Activated CD4-positive, alpha-beta memory T cell treated with anti-CD3 and anti-CD28 coated beads, Interleukin-2, amount 10 ng/mL, durations not matched to agents 7 days and 5 days (primary cell): ENCODE measurements at places on chromosomes 3 and 15.
A peak's percentile ranks its signal among the peaks of the same experiment; 100 is the strongest.

- DNase-seq, result no peak
Measured at GRCh38 chr3:125624341-125624740, 29.0 kb upstream of the OSBPL11 start.

DNA sequence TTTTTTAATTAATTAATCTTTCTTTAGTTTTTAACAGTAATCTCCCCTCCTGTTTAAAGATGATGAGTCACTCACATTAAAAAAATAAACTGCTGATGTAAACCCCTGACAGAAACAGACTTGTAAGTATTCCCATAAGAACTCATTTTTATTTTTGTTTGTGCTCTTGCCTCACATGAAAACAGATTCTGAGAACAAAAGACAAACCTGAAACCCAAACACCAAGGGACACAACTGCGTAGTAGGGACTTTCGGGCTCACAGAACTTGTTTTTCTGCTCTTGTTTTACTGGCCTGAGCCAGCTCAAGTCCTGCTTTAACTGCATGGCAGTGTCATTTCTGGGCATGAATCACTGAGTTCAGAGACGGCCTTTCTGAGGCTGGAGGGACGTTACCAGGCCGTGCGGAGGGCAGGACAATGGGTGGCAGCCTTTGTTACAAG lies 600.8 kb downstream of the FOXP1 start:
- peak; percentile 20 for DNase-seq

DNA sequence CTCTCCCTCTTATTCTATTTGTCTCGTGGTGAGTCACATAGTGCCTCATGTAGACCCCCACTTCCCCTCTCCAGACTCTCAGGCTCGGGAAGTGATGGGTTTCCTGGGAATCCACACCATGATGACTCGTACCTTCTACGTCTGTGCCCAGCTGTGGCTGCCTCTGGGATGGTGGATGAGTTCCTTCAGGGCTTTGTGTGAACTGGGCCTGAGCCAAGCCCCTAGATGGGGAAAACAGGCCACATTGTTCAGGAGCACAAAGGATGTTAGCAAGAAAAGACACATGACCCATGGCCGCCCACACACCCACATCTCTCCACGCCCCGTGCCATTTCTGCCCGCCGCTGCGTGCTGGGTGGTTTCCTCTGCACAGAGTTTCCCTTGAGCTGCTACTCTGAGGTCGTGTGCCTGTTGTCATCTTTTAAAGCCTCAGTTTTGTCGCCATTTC lies 10.5 kb downstream of the ISG20 start:
- peak; percentile 75 for DNase-seq

DNA sequence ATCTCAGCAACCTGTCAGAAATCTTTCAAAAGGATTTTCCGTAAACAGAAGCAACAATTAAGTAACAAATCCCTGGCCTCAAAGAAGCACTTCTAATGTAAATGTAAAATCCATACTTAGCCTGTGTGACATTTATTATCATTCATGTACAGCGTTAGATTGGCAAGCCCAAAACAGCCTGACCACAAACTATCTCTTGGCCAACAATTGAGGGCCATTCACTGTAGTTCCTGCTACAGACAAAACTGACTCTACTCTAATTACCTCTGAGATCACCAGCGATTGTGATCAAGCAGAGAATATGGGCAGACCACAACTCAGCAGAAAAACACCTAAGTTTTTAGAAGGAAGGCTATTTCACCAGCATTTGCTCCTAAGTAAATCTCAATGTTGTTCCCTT lies 9.2 kb downstream of the SHQ1 start:
- no peak for DNase-seq

GRCh38 chr3:45573591-45573990 lies 21.0 kb upstream of the LIMD1 start:
- no peak for DNase-seq

DNA sequence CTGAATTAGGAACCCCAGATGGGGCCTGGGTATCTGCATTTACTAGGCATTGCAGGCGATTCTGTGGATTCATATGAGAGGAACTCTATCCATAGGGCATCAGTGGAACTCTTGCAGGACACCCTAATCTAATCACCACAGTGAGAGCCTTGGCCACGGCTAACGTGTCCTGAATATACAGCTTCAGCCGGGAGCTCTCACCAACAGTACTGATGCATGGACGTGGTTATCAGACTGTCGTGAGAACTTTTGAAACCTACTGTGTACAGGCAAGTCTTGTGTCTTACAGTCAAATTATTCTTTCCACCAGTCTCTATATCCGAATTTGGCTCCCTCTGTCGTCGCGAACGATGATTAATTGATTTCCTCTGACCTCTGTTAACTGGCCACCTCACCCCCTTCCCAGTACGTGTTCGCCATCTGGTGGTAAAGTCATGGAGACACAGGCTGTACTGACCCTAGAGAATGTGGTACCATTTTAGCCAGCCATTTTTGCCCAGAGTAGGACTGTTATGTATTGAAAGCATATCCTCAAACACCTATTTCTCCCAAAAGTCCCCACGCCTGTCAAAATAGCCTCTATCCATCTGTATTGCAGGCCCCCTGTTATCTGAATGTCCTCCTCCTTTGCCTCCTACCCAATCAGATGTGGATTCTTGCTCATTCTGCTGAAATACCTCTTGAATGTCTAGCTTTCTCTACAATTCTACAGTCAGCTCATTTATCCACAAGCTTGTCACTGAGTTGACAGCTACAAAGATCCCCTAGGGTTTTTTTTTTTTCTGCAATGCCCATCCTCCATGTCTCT lies 39.7 kb downstream of the GLDN start:
- DNase-seq, result peak; percentile 34

DNA sequence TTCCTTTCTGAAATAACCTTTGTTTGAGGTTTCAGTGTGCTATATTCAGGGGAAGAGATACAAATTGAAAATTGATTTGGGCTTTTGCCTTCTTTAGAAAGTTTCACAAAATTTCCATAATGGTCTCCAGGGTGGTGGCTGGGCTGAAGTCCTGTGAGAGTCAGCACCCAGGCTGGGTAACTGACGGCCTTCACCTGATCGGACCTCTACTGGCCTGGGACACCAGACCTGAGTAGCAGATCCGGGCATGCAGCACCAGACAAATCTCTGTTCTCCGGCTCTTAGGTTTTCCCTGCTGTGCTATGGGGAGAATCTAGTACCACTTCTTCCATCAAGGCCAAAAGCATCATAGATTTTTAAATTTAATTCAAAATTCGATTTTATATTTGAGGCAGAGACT lies 133.0 kb upstream of the LMCD1 start:
- DNase-seq, result no peak

DNA sequence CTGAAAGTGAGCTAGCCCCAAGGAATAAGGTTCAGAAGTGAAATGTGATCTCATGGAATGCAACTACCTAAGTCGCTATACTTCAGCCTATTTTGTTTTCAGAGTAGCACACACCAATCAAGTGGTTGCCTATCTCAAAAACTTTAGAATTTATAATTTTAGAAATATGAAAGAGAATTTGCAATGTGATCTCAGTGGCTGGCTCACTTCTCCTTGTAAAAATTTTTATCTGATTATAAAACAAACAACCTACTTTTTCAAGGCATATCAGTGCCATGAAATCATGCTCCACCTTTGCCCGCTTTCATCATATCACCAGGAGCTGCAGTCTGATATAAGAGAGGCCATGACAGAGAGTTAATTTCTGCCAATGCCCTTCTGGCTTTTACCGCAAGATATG lies 47.3 kb downstream of the CLDN11 start:
- DNase-seq, result no peak

DNA sequence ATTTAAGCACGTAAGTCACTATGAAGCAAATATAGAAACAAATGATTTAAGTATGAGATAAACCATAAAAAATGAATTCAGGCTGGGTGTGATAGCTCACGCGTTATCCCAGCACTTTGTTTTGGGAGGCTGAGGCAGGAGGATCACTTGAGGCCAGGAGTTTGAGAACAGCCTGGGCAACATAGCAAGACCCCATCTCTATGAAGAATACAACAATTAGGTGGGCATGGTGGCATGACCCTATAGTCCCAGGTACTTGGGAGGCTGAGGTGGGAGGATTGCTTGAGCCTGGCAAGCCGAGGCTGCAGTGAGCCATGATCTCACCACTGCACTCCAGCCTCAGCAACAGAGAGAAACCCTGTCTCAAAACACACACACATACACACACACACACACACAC lies 34.2 kb downstream of the TMCC1 start:
- DNase-seq, result no peak

DNA sequence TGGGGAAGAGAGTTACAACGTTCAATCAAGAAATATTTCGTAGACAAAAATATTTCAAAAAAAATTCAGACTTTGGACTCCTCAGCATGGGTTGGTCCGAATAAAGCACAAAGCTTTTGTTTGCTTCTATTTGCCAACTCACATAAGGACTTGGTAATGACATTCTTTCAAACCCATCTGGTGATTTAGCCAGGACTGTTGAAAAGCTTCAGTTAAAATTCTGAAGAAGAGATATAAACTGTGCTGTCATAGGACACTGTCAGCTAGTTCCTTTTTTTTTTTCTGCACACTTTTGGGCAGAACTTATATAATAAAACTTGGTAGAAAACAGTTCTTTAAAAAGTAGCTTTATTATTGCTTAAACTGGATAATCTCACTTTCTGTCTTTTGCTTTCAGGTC lies 660.8 kb upstream of the SGO1 start:
- no peak for DNase-seq

DNA sequence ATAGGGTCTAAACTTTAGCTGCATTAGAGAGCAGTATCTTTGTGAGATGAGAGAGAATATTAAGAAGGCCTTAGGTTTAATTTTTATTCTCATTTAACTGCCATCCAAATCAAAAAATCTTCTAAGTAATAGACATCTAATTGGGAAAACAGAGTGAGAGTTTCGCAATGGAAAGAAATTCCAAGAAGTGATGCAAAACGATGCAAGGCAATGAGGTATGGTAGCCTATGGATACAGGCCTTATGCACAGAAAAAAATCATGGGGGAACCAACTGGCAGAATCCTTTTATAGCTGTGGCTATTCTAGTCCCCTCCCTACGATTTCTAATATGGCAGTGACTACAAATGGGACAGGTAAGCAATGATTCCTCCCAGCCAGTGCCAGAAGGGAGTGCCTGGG lies 225.9 kb downstream of the GREM1 start:
- no peak for DNase-seq

- no peak for DNase-seq
Measured at GRCh38 chr3:156424758-156425157, 130.2 kb downstream of the SSR3 start.

DNA sequence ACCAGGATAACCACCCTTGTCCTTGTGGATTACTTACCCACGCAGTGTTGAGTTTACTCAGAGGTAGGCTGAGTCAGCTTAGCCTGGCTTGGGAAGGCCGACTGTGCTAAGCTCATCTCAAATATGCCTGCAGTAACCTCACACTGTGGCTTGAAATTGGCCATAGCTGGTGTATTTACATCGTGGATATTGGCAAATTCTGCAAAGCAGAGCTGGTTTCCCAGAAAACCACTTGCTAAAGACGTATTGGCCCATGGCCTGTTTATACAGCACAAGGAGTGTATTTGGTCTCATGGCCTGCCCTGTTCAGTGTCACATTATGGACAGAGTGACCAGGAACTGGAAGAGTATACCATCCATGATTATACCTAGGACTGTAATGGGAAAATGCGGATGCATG lies 170.5 kb upstream of the UBE3A start:
- DNase-seq, result no peak

- DNase-seq, result peak; percentile 55
Measured at GRCh38 chr15:65767895-65768294, 24.2 kb downstream of the DENND4A start.

DNA sequence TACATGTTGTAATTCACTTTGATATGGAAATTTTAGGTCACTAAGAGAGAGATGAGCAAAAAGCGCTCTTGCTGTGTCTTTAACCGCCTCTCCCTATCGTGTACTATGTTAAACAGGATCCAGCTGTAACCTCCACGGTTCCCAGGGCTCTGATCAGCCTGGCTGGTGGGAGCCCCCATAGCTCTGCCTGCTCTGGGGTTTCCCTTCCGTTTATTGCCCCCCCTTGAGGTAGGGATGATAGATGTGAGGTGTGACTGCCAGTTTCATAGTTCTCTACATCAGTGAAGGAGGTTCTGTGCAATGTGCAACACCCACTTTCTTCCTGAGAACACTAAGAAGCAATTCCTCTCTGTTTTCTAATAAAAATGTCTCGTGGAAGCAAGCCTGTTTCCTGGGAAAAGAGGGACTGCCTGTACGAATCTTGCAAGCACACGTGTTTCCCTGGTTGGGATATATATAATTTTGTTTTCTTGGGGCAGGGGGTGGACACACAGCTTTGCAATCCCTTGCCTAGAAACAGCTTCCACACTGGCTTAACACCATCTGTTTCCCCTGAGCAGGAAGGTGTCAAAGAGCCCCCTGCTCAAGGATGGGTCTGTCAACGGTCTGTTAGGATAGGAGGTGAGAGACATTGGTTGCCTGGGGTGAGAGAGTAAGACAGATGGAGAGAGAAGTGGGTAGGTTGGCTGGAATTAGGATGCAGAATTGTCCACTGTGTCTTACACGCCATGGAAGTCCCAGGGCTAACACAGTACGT lies 23.8 kb downstream of the CORO2B start:
- DNase-seq, result no peak

GRCh38 chr3:66957367-66957766 lies 40.7 kb upstream of the KBTBD8 start:
- DNase-seq, result no peak

GRCh38 chr3:127948211-127948610 lies 33.2 kb downstream of the KBTBD12 start:
- no peak for DNase-seq

DNA sequence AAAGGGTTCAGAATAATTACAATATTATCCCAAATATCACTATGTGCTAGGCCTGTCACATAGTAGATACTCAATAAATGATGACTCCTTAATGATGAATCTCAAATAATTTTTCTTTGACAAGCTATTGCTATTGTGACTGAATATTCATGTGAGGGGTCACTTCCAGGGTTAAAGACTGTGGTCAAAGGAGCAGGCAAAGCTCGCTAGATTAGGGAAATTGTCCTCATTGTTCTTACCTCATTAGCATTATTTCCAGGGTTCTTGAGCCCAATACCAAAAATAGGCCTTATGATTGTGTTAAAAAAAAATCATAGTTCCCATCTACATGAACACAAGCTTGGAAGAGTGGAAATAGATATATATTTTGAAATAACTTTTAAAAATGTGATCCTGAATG lies 252.2 kb downstream of the GAP43 start:
- no peak for DNase-seq

GRCh38 chr15:31977812-31978661 lies 52.3 kb upstream of the CHRNA7 start:
- peak; percentile 62 for DNase-seq

DNA sequence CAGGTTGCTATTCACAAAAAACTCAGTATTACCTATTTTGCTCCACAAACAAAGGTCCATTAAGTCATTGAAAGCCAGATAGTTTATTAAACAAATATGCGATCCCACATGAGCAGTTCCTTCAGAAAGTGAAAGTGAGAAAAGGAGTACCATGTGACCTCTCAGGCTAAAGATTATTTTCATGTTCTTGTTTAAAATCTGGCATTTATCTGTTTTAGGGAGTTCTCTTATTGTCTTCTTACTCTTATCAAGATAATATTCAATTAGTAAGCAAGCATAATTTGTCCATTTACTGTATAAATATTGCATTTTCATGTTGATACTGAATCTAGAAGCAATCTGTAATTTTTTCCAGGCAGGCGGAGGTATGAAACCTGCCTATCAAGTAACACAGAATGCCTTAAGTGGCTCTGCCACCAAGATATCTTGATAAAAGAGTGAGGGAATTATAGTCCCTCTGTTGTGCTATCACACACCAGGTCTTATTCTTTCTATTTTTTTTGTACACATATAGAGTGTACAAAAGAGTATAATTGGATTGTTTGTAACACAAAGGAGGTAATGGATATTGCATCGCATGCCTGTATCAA lies 20.1 kb upstream of the PLSCR5 start:
- no peak for DNase-seq
